Fibroblast of skin of right biceps (primary cell): ENCODE measurements at places on chromosomes 13 and 19.

- DNase-seq: no peak
These were observed 20.8 kb upstream of the ZNF181 start for GRCh38 chr19:34713262-34713637.

DNA sequence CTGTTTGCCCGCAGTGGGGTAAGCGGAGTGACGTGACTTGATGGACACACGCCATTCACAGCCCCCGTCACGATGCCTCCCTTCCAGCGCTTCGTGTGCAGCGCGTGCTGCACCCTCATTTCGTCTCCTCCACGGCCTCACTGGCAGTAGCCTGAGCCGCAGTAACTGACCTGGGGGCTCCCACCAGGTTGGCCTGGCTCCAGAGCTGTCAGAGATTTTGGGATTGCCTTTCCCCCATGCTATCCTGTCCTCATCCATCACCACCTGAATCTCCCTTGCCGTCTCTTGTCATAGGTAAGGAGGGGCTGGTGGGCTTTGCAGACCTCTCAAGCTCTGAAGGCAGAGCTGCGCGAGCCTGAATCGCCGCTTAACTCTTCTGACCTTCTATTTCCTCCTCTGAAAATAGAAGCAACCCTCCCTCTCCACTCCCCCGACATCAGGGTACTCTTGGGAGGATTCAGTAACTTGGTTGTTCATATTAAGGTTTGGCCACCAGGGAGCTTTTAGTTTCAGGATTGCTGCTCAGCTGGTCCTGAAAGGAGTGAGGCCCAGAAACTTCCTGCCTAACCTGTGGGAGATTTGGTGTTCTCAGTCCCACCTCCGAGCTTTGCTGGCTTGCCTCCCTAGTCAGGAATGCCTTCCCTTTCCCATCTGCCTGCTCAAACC is 27.9 kb downstream of the SIGLEC5 start:
- no peak for DNase-seq

DNA sequence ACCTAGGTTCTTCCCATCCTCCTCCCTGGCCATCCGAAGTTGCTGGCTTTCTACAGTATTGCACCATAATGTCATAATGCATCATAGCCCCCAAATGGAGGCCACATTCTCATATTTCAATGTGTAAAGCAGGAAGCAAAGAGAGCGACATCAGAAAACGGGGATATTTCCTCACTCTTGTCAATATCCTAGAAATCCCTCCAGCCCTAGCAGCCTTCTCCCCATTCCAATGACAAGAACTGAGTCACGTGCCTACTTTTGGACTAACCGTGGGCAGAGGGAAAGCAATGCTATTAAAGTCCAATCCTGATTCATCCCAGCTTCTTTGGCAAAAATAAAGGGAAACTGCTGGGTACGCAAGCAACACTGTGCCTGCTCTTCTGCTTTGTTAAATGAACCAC is 4.3 kb upstream of the RAP2A start:
- peak; percentile 51 for DNase-seq

DNA sequence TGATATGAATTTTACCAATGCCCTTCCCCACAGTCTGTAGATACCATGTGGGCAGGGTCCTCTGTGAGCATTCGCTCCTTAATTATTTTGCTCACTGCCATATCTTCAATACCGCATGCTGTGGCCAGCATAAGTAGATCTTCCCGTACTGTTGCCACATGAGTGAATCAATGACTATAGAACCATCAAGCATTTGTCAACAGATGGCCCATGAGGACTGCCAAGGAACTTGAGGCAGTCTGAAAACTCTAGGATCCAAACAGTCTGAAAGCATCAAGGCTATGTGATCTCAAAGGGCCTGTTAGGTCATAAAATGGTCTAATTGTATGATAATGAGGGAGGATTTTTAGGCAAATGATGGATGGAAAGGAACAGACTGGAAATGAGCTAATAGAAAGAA is 27.4 kb upstream of the GPR12 start:
- no peak for DNase-seq

GRCh38 chr19:47109541-47110375 is 3.8 kb downstream of the ZC3H4 start:
- DNase-seq: peak; percentile 72

DNA sequence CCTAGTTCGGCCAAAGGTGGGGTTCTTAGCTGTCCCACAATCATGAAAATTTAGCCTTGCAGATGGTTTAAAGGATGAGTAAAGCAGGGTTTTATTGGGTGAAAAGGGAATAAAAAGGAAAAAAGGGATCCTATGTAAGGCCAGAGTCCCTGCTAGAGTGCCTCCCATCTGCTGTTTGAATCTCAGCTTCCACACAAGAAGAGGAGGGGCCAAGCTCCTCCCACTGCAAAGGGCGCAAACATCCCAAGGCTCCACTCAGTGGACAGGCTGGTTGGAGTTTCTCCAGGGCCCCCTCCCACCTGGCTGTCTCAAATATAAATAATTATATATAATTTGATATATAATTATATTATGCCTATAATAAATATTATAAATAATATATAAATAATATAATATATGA is 1272.1 kb upstream of the PCDH20 start:
- no peak for DNase-seq

GRCh38 chr19:35715981-35716800 is 1.6 kb upstream of the KMT2B start:
- DNase-seq: no peak

DNA sequence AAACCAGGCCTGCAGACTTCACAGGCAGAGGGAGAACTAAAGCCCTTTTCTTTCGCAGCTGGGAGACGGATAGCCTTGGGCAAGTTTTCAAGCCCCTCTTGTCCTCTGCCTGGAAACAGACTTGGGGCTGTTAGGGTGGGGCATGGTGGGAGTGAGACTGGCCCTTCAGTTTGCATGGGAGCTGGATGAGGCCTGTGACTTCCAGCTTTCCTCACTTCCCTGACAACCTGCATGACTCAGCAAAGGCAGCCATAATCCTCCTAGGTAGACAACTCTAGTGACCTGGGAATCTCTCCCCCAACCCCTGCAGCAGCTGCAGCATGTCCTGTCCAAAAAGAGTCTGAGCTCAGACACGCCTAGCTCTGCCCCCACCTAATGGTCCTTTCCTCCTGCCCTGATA is 93.0 kb downstream of the POSTN start:
- DNase-seq: no peak

GRCh38 chr19:47032171-47032811 is 12.7 kb downstream of the NPAS1 start:
- DNase-seq: no peak

DNA sequence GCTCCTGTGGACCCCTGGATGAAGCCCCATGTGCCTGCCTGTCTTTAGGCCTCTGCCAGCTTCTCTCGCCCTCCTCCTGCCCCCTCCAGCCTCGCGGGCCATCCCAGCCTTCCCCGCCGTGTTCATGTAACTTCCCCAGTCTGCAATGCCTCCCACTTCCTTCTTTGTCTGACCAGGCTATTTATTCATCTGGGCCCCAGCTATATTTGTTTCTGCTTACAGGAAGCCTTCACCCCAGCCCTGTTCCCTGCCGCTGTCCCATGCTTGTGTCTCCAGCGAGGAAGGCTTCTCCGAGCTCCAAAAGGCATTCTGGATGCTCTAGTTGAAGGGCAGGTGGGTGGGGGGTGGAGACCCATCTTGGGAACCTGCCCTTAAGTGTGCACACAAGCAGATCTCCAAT is 7.9 kb upstream of the C3 start:
- no peak for DNase-seq

DNA sequence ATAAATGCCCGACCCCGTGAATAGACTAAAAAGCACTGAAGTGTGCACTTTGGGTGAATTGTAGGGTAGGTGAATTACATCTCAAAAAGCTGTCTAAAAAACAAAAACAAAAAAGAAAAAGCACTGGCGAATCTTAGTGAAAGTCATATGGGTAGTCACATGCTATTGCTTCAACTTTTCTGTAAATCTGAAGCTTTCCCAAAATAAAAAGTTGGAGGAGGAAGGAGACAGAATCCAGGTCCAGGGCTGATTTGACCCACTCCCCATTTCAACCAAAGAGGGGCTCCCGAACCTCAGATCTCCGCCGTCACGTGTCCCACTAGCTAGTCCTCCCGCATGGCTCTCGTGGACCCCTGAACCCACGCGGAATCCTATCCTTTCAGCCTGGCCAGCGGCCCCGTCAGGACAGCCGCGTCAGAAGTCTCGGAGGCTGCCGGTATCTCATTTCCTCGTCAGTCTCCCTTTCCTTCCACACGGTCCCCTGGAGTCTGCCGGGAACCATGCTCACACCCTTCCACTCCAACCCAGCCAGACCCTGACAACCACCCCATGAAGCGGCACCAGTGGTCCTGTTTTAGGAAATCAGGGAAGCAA is 6.1 kb downstream of the PPP1R12C start:
- no peak for DNase-seq

DNA sequence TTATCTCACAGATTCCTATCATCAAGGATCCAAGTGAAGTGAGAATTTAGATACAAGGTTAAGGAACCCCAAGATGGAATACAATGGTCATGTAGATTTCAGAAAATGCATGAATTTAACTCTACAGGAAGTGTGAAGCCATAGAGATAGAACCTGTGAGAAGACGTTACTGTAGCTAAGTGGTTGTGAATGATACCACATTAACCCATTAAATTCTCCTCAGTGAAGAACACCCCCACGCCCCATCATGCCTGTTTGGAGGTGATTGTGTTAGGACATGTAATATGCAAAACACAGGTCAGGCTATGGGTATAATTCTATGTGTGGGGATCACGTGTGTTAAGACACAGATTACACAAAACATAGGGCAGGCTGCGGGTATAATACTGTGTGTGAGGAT is 1166.7 kb downstream of the EFNB2 start:
- DNase-seq: no peak

DNA sequence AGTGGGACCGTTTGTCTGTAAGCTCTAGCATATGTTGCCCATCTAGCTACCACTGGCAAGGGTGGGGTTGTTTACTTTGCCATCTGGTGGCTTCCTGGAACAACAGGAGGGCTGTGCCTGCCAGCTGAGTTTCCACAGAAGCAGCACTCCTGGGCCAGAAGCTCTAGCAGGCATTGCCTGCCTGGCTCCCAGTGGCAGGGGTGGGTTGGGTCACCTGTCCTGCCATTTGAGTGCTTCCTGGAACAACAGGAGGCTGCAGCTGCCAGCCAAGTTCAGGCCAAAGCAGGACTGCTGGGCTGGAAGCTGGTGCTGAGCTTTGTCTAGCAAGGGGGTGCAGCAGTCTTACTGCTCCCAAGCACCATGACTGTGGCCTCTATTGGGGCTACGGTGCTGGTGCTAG is 239.7 kb downstream of the MTUS2 start:
- no peak for DNase-seq

GRCh38 chr13:33355201-33355895 is 69.8 kb upstream of the STARD13 start:
- DNase-seq: peak; percentile 10

DNA sequence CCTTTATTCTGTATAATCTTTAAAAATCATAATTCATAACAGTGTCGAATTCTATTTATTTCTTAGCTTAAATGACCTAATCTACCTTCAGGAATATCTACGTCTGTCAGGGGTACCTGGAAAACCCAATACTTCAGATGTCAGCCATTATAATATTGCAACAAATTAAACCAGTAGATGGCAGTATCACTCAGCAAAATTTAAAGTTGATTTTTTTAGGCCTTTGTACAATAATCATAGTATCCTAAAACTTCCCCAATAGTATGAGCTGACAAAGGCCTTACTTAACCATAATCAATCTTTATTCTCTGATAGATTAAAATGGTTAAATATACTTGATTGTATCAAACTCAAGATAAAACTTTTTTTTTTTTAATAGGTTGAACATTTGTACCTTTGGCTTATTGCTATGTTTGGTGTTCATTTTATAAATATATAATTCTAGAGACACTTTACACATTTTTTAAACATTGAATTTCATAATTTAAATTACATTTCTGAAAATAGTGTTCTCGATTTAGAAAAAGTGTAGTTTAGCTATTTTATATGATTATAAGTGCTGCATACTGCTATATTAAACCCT is 830.2 kb upstream of the SPRY2 start:
- DNase-seq: peak; percentile 10
